ENCODE measurements at places on chromosomes 7 and 10. TPM values are rescaled to one million over a fixed set of nuclear protein-coding genes. Genes with fewer than 3 reads are reported as not detected.

DNA sequence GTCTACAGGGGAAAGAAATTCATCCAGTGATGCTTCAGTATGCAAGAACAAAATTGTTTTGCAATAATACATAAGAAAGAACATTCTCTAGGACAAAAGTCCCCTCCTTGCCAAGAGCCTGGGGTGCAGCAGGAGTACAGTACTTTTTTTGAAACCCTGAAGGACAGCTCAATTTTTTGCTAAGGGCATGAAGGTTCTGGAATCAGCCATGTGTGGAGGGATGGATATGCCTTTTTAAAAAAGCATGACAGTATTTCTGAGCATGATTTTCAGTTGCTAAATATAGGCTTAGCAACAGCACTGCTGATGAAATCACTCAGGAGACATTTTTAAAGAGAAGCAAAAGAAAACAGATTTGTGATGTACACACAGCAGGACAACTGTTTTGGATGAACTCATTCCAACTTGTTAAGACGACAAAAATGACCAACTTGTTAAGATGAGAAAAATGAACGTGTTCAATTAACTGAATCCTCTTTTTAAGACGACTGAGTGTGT lies 39.3 kb downstream of the HBP1 start:
- DNase-seq = no peak

- DNase-seq = no peak
Observed at GRCh38 chr7:69162326-69162725, 435.9 kb upstream of the AUTS2 start.

- DNase-seq = no peak
Observed at GRCh38 chr7:111067251-111067650, 23.7 kb upstream of the LRRN3 start.

DNA sequence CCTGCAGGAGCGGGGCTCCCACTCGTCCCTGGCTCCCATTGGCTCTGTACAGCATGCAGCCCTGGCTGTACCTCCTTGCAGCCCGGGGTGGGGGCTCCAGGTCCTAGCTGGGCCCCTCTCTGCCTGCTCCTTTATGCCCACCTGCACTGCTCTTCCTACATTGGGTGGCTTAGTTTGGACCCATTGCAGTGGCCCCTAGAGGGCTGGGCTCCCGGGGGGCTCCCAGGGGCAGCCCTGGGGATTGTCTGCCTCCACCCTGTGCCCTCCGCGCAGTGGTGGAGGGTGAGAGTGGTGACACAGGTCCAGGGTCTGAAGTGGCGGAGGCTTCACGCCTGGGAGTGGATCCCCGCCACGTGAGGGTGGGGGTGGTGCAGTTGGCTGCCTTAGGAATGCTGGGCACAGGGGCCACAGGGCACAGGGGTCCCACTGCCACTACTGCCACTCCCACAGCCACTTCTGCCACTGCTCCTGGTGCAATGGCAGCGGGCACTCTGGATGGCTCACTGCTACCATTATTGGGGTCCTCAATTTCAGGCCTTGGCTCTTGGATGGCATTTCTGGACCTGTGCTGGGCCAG lies 177.1 kb downstream of the ARL4A start:
- DNase-seq = no peak

The ANKRD2 gene
- polyA plus RNA-seq = 0.56 TPM

The FUOM gene
- 22.1 TPM for polyA plus RNA-seq
